NCI-H2029 treated with DMSO at 0.1 percent for 48 hours (cell line): ENCODE measurements at places on chromosomes 5 and 9.

- peak; percentile 27 for DNase-seq
Observed at GRCh38 chr5:122858451-122858850, 13.0 kb downstream of the SNX24 start.

GRCh38 chr9:99690573-99690972 is 131.1 kb upstream of the NR4A3 start:
- DNase-seq: no peak

GRCh38 chr9:134980516-134980915 is 62.8 kb upstream of the FCN1 start:
- DNase-seq: no peak

- DNase-seq: no peak
Observed at GRCh38 chr9:34190996-34191892, 12.4 kb downstream of the UBAP1 start.

DNA sequence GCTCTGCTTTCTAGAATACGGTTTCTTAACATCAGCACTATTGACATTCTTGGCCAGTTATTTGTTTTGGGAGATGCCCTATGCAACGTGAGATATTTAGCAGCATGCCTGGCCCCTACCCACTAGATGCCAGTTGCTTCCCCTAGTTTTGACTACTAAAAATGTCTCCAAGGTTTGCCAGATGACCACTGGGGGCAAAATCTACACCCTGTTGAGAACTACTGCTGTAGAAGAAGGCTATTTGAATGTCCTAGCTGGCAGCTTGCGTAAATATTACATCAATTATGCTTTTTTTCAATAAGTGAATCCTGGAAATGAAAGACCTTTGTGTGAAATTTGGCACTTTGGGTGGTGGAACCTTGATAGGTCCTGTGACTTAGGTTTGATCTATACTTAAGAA is 5.0 kb downstream of the NCBP1 start:
- DNase-seq: no peak
